ENCODE measurements at places on chromosomes 13 and 19.
A peak's percentile ranks its signal among the peaks of the same experiment; 100 is the strongest.

DNA sequence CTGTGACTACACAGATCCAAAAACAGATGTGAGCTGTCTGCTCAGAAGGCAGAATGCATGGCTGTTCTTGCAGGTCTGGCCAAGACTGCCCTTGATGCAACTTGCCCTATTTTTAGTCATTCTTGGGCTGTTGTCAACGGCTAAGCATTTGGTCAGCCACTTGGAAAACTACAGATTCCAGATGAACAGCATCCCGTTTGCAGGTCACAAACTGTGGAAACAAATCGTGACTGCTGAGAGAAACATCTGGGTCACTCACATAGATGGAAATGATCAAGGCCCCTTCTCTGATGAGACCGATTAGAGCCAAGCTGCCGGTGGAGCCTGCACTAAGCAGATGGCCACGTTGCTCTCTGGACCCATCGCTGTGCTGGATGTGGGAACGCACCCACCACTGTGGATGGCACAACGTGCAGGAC is 15.4 kb upstream of the METTL21C start:
- DNase-seq = no peak

- no peak for DNase-seq
These were observed 171.5 kb upstream of the CSNK1A1L start for GRCh38 chr13:37277007-37277406.

DNA sequence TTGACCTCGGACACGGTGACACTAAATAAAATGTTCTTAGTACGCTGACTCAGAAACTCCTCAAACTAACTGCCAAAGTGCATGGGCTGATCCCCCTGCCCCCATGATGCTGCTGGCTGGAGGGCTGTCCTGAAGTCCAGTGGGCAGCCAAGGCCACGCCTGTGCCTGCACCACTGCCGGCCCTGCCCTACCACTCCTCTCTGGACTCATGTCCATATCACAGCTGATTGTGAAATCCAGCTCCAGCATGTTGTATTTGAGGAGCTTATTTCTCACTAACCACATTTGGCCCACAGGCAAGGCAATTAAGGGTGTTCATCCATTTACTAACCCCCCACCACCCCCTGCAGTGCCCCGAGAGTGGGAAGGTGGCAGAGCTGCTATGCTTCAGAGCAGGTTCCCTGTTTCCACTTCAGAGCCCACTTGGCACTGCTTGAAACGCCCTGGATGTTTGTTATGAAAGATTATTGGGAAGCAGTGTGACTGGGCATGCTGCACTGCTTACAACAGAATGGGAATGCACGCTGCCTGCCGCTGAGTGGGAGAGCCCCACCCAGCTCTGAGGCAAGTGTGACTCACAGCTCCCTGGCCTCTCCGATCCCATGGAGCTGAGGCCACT is 114.0 kb downstream of the UQCRFS1 start:
- DNase-seq = no peak

DNA sequence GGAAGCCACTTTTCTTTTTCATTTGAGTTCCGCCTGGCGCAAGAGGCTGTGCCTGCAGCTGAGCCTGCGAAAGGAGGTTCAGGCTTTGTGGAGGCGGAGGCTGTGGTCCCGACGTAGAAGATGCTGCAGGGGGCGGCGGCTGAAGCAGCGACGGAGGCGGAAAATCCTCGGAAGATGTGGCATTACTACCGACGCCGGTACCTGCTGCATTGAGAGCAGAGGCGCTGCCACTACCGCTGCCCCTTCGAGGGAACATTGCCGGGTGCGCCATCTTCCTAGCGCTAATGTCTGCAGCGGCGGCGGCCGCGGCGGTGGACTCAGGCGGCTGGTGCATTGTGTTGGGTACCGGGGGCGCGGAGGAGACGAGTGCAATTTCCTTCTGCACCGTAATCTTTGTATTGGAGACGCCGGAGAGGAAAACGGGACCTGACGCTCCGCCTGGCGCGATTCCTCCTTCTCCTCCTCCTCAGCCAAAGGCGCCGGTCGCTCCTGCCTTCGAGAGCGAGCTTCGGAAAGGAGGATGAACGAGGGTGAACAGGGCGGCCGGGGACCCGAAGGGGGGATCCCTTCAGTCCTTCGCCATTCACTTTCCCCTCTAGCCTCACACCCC is at the start of gene TSC22D1:
TSC22D1 (minus strand) TSS at position 590 of the 610 bp plus-strand sequence; CDS start at position 334, 256 bp downstream.
- peak; percentile 79 for DNase-seq
